LoVo (cell line): ENCODE measurements at places on chromosomes 2 and 18.

DNA sequence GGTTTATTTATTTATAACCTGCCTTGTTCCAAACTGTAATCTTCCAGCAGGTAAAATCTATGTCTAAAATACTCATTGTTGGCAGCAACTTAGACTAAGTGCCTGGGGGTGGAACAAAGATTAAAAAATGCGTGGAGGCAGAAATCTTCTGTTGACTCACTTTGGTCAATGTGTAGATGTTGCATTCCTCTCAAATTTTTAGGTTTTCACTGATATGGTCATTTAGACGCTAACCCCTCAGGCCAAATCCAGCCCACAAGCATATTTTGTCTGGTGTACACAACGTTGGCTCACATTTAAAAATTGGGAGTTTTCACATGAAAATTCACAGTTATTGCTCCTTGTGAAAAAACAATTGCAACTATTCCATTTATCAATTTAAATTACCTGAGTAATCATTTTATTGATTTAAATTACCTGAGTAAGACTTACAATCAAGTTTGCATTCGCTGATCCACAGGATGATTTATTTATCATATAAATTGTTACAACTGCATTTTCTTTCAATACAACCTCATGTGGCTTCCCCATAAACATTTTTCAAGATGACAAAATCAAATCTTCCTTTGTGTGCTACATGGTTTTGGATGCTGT lies 564.2 kb downstream of the TSN start:
- DNase-seq: no peak

DNA sequence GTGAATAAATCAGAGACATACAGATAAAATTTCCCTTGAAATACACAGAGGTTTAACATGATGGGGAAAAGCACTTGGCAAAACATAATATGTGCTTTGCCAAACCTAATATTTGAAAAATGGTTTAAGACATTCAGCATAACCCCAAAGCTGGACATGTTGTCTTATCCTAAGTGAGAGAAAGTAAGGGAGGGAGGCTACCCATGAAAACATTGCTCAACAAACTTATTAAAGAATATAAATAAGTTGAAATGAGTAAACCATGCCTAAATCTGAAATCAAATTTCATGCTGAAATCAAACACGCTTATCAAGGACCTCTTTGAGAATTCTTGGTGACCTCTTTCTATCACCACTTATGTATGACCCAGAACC lies 81.2 kb downstream of the ARHGAP15 start:
- DNase-seq: no peak

DNA sequence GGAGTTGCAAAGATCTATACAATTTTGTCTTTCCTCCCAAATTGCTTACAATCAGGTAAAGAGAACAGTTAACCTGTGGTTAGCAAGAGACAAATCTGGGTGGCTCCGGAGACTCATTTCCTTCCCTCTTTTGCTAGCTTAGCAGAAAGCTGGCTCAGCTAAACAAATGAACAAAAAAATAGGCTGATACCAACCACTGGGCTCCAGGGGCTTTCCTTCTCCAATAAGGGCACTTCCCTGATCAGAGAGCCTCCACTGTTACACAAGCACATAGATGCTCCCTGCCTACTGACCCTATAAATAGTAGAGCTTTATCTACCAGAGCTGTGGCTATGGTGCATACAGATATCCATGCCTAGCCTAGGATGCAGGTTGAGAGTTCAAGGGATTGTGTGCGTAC lies 90.1 kb upstream of the ARL5A start:
- no peak for DNase-seq

GRCh38 chr2:59654710-59655109 lies 898.7 kb downstream of the BCL11A start:
- DNase-seq: no peak

DNA sequence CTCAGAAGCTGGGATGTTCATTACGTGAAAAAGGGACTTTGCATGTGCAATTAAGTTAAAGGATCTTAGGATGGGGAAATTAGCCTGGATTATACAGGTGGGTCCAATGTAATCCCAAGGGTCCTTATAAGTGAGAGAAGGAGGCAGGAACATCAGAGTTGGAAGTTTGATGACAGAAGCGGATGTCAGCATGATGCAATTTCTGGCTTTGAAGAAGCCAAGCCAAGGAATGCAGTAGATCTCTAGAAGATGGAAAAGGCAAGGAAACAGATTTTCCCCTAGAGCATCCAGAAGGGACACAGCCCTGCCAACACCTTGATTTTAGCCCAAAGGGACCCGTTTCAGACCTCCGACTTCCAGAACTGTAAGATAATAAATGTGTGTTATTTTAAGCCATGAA lies 136.4 kb downstream of the LNPK start:
- DNase-seq: no peak

GRCh38 chr2:165909466-165909865 lies 44.1 kb downstream of the TTC21B start:
- DNase-seq: no peak
